ENCODE measurements at places on chromosomes 6 and 20.

- peak; percentile 84 for DNase-seq
These were observed 36.0 kb downstream of the CCN2 start for GRCh38 chr6:131914967-131915751.

- no peak for DNase-seq
These were observed 204.8 kb upstream of the PRND start for GRCh38 chr20:4516876-4517275.

GRCh38 chr6:56746767-56747504, 104.2 kb upstream of the DST start:
- DNase-seq, result no peak

- DNase-seq, result no peak
These were observed 347.8 kb upstream of the FLRT3 start for GRCh38 chr20:14685183-14685582.

DNA sequence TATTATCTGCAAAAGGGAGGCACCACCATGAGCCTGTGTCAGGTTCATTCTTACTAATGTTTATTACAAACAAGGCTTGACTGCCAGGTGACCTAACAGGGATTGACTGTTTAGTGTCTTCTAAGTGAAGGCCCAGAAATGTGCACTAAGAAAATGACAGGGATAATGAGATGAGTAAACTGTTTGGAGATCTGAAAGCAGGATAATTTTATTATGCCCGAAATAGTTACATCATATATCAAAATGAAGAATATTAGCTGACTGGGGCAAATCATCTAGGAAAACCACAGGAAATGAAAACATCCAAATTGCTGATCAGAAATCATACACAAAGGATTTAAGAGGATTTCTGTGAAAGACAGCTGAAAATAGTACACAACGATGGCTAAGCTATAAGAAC, 516.7 kb downstream of the HDGFL1 start:
- DNase-seq, result no peak

- peak; percentile 39 for DNase-seq
These were observed 10.3 kb upstream of the C6orf58 start for GRCh38 chr6:127566651-127567050.

DNA sequence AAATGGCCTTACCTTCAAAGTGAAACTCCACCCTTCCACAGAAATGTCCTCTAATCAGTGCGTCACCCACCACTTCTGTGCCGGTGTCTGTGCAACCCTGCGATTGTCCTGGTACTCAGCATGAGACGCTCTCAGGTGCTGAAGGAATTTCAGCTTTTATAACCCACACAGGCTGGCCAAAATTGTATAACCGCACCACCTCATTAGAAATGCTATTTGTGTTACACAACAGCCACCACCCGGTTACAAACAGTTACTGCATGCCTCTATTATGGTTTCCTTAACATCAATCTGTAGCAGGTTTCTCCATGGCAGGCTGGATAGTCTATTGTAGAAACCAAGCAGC, 51.5 kb downstream of the SLC23A2 start:
- peak; percentile 68 for DNase-seq

DNA sequence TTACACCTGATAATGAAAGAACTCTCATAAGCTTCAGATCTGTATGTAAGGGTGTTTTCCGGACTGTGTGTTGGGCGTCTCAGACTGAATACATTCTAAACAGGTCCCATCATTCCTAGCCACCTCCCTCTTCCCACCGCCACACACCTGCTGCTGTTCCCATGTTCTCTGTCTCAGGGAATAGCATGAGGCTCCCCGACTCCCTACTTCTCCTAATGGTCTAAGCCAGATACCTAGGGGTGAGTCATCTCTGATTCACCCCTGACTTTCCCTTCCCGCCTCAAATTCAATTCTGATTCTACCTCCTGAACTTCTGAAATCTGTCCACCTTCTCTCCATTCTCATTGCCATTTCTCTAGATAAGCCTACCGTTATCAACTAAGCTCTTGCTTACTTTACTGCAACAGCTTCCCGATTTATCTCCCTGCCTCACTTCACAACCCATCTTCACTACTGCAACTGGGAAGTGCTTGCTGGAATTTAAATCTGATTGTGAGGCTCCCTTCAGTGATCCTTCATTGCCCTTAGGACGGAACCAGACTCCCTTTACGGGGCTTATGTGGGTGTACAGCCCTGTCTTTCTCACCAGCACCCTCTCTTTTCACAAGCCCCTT, 1.6 kb downstream of the TMEM14A start:
- DNase-seq, result no peak

- DNase-seq, result no peak
These were observed 72.6 kb upstream of the RNF24 start for GRCh38 chr20:4087923-4088322.

DNA sequence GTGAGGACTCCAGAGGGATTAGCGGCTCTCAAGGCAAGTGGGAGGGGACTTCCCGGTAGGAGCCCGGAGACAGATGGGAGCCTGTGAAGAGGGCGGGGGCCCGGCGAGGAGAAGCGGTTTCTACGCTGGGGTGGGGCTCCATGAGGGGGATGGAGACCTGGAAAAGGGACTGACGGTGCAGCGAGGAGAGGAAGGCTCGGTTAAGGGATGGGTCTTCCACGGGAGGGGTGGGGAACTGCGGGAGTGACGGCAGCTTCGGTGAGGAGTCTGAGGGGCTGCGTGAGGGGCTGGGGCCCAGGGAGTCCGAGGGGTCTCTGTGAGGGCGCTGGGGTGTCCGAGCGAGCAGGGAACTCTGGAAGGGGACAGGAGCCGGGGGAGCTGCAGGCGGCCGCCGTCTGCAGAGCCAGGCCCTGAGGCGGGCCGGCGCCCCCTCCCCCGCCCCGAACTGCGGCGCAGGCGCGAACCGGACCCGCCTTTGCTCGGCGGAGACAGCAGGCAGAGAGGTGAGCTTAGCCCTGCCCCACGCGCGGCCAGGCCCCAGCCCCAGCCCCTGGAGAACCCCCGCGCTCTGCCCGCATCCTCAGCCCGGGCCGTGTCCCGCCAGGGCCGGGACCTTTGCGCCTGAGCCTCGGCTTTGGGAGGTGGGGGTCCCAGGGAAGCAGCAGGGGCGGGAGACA, at the start of gene NRSN2:
Gene NRSN2 (plus strand): TSS at position 472 of the 677 bp plus-strand sequence. CDS start 2,533 bp downstream, outside the sequence.
- peak; percentile 66 for DNase-seq

GRCh38 chr20:19975436-19975799, 41.7 kb upstream of the NAA20 start:
- peak; percentile 62 for DNase-seq

GRCh38 chr6:84350397-84350796, 123.0 kb upstream of the CEP162 start:
- peak; percentile 1 for DNase-seq

DNA sequence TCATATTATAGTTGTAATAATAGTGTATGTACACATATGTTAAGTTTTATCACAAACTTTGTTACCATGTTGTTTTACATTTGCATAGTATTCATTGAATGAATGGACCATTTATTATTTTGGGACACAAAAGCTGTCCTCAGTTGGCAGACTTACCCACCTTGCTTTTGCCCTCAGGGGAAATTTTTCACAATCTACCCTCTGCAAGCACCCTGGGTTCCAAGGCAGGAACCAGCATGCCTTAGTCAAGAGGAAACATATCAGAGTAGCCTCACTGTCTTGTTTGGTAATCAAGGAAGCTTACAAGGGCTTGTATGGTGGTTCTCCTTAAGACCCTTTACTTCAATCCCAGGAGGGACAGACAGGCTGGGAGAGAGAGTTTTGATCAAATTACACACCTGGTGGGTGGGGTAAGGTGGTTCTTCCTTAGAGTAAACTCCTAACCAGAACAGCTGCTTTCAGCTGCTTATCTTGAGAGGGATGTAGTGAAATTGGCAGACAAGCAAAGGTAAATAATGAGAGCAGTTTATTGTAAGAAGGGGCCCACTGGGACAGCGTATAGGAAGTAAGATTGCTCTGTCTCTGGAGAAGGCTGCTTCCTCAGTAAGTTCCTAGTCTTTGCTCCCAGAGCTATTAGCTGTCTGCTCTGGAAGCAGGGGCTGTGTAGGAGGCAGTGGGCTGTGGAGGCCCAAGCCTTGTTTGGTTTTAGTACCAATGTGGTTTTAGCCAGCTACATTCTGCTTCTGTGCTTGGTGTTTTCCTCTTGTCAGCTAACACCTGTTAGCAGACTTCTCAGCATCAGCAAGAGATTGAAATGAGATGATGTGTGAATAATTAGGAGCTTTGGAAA, 31.1 kb downstream of the BRPF3 start:
- no peak for DNase-seq

GRCh38 chr6:3746696-3747095, 4.8 kb downstream of the PXDC1 start:
- no peak for DNase-seq

DNA sequence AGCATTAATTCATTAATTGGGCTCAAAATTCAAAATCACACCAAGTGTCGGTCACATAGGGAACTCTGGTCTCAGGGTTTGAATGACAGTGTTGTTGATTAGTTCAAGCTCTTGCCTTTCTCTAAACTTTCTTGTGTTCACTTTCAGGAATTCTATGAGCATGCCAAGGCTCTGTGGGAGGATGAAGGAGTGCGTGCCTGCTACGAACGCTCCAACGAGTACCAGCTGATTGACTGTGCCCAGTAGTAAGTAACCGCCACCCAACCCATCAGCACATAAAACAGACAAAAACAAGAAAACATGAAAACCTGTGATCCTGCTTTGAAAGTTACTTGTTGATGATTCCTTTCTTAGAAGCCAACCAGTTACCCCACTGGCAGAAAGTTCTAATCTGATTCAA, 52.7 kb downstream of the GNAS start:
- peak; percentile 57 for DNase-seq

GRCh38 chr6:131005439-131006016, 57.5 kb downstream of the EPB41L2 start:
- DNase-seq, result no peak

- peak; percentile 93 for DNase-seq
These were observed 6.7 kb downstream of the SNAI1 start for GRCh38 chr20:49989234-49990065.

DNA sequence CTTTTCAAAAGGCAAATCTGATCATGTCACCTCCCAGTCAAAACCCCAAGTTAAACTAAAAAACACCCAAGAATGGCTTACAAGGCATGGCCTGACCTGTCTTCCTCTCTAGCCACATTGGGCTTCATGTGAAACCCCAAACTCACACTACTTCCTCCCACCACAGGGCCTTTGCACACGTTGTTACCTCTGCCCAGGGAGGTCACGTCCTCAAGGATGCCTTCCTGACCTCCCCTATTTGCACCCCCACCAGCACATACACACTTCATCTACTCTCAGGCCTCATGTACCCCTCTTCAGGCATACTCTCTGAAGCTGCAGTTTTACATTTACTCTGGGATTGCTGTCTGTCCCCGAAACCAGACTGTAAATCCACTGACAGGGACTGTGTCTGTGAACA, 6.1 kb downstream of the EZR start:
- DNase-seq, result no peak

DNA sequence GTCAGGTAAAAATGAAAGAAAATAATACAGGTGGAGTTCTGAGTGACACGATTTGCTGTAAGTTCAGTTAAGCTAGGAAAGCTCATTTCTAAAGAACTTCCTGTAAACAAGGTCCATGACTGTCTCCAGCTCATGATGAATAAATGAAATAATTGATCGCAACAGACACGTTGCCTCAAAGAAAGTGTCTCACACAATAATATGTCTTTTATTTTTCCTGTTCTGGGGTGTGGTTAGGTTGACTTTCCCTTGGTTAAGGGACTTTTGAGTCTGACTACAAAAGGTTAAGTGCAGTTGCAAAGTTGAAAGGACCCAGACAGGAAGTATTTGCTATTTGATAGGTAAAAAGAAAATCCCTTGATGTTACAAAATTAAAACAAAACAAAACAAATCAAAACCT, 304.2 kb upstream of the PRDM1 start:
- no peak for DNase-seq

DNA sequence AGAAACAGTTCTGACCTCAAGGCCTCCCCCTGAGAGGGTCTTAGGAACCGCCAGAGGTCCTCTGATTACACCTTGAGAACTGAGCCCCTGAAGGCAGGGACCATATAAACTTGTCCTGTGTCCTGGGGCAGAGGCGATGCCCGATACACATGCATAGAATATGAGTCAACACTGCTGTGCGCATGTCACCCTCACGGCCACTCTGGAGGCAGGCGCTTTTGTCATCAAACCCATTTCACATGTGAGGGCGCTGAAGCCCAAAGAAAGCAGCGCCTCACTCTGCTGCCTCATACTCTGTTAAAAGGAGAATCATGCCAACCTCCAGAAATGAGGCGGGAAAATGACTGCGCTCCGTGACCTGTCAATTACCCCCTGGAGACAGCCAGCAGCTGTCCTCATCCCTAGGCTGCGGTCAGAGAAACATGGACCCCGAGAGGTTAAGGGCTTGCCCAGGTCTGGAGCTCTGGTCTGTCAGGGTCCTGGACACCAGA, 158.3 kb downstream of the GRM4 start:
- no peak for DNase-seq

GRCh38 chr6:112269114-112269513, 14.7 kb upstream of the LAMA4 start:
- DNase-seq, result peak; percentile 64

DNA sequence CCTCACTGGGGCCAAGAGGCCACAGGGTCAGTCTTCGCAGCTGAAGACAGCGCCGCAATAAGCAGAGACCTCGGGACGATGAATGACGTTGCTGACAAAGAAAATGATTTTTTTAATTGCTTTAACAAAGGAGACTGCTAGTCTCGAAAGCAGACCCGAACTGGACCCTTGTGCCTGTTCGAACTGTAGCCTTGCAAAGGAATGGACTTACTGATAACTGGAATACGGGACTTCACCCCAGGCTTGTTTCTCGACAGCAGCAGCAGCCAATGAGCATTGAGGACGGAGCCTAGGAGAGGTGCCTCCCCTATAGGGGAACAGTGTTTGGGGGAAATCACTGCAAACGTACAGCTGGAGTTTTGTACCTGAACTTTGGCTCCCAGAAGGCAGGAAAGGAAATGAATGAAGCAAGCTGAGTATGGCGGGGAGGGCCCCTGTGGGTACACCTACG, 1.3 kb upstream of the TAF4 start:
- peak; percentile 12 for DNase-seq

GRCh38 chr6:139742671-139743070, 368.2 kb upstream of the CITED2 start:
- DNase-seq, result peak; percentile 56

DNA sequence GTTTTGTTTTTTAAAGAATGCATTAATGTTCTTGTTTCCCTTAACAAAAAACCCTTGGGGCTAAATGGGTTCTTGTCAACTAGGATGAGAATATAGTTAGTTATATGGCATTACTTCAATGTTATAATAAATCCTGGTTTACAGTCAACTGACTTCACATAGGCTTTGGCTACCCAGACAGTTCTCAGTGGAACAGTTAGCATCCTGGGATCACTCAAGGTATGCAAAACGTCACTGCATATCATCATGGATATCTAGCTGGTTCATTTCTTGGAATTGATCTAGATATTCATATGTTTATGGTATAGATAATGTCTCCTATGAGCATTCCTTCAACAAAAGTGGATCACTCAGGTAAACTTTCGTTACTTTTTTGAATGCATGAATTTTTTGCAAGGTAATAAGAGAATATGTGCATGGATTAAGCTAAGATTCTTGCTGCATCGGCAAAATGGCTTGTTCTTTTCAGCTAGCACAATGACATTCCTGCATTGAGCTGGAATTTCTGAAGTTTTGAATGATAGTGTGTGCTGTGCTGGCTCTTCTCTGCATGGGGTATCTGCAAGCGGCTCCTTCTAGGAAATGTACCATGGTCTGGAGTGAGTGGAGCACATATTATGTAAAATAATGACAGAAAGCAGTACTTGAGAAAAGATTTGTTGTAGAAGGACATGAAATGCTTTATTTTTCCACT, 138.9 kb downstream of the ADGRG6 start:
- no peak for DNase-seq

GRCh38 chr6:139184459-139184858, 49.6 kb downstream of the HECA start:
- no peak for DNase-seq

- no peak for DNase-seq
These were observed 222.2 kb upstream of the FLRT3 start for GRCh38 chr20:14559612-14560011.

GRCh38 chr20:54475334-54476168, at the start of gene DOK5:
DOK5 (plus strand) TSS chr20:54475593; CDS start chr20:54475947, 354 bp downstream.
- DNase-seq, result peak; percentile 18

All from AG10803 (cell line).